MV-4-11 (cell line): ENCODE measurements at places on chromosomes 1 and 21.

DNA sequence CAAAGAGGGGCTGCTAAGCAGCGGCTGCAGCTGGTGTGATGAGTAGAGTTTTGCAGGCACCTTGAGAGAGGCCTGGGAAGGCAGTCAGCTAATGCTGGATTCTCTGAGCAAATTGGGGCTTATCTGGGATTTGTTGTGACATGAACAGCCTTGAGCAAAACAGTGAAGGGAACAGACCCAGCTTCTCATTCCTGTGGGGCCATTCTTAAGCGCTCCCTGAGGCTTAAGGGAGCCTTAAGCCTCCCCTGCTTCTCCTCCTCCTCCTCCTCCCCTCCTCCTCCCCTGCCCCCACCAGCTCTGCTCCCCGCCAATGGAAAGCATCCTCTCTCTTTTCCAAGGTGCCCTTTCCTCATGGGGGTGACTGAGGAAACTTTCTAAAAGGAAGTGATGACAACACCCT lies 21.3 kb downstream of the HMGCS2 start:
- no peak for DNase-seq

DNA sequence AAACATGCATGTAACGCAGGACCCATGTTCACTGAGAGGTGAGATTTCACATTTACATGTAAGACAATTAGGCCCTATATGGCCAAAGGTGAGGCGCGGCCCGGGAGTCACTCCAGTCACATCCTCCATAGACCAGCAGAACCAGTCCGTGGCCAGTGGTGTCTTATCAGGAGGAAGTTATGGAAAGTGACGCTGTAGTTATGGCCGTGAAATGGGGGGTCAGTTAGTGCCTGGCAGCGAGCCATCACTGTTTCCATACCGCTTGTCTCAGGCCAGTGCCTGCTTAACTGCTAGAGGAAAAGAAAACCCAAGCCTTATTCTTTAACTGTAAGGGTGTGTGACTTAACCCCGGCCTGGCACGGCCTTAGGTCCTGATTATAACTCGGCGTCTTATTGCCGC lies 6.1 kb downstream of the C1orf159 start:
- DNase-seq: no peak

- no peak for DNase-seq
Measured at GRCh38 chr1:32333251-32333963, 2.6 kb downstream of the MARCKSL1 start.

DNA sequence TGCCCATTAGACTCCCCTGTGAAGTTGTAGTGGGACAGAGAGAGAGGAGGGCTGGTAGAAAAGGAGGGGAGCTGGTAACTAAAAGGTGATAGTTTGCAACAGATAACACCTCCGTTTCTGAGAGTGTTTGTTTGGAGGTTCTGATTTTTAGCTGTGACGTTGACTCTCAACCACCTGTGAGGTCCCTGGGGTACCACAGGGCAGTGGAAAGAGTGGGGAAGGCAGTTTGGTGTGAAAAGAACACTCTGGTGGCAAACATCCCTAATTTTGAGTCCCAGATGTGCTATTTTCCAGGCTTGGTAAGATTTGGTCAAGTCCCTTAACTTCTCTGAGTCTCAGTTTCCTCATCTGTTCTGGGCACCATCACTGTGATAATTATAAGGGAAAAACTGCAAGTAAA lies 29.3 kb downstream of the RAB3B start:
- no peak for DNase-seq

DNA sequence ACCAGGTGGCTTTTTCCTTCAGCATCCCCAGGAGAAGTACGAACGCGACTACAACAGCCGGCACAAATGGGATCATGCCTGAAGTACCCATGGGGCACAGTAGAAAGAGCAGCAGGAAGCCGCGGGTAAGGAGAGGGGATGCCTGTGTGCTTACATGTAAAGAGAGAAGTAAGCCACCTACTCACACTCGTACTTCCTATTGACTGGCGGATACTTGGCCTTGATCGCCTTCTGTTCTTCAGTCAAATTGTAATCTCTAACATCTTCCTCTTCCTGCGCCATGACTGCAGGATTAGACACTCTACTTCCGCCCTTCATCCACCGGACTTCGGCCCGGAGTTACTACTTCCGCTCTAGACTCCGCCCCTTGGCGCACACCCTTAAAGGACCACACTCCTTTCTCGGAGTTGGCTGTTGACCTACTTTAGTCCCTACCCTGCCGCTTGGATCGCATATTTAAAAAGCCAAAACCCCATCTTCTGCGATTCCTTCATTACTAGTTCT lies at the start of gene ZBTB8OS:
TSS of gene ZBTB8OS (minus strand) at position 303 of the 504 bp plus-strand sequence. CDS start at position 282, 21 bp downstream.
- peak; percentile 98 for DNase-seq

DNA sequence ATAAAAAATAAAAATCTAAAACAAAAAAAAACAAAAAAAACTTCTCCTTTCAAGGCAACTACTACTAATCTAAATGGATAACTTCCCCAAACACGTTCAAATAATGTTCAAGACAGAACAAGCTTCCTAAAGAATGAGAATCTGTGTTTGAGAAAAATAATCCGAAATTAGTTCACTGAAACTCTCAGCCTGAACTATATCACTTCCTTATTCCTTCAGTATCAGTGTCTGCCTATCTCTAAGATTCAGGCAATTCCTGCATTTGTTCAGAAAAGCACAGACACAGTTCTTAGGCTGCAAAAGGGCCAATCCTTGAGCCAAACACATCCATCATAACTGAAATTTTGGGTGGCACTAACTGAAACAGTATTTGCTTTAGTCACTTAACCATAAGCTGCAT lies 22.4 kb downstream of the DSTYK start:
- peak; percentile 21 for DNase-seq

DNA sequence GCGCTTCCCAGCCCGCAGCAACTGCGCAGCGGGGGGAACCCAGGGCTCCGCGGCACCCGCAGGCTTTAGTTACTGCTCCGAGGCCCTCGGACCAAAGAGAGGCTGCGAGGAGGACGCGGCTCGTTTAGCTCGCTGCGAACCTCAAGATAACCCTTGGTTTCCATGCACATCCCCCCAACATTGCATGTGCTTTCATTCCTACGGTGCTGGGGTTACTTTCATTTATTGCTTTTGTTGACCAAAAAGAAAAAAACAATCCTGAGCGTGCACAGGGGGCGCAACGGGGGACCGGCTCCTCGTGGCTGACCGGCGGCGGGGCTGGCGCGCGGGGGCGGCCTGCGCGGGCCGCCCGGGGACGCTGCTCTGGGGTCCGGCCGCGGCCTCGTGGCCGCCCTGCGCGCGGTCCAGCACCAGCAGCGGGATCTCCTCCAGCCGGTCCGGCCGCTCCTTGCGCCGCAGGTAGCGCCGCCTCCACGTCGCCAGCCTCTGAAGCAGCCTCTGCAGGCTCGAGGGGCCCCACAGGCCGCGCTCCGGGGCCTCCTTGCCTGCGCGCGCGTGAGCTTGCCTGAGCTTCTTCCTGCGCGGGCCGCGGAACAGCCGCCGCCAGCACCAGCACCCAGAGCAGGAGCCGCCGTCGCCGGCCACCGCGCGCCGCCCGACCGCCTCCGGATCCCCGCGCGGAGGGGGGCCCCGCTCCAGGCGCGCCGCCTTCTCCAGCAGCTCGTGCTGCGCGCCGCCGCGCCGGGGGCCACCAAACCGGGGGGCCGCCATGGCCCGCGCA lies 77.4 kb downstream of the DESI2 start:
- peak; percentile 7 for DNase-seq

- no peak for DNase-seq
Measured at GRCh38 chr1:84492726-84493125, 13.5 kb upstream of the SPATA1 start.

DNA sequence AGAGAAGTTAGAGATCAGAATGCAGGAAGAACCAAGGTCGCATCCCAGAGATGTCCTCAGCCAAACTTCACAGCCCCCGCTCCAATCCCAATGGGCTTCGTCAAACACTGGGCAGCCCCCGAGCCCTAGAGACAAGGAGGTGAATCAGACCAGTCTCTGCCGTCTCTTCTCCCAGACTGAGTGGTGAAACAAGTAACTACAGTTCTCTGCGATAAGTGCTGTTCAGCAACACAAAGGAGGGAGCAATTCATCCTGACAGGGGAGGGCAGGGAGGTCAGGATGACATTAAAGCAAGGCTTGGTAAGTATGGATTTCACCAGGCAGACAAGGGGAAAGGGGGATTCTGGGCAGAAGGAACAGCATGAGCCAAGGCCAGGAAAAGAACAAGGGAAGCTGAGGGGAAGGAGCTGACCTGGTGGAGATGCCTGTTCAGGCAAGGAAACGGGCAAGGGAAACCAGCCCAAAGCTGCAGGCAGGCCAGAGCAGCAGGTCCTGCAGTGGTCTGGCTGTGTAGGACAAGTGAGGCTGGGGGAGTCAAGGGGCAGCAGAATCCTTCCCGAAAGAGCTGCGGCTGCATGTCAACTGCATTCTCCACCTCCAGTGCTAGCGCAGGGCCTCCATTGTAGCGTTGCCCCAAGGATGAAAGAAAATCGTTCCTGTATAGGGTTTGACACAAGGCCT lies 13.6 kb upstream of the ERI3 start:
- no peak for DNase-seq

DNA sequence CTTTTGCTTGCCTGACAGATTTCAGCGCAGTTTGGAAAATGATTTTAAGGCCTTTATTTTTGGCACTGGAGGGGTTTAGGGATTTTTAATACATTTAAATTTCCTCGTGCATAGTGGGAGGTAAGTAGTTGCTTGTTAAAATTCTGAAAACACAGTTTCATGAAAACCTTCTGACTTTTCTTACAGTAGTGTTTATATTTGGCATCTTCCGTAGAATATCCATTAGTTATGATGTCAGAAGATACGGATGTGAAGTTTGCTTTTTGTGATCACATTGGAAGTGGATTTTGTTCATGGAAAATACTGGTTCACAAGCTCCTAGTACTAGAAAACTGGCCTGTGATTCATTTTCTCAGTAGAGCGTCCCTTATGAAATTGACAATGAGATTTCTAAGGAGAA lies 1.3 kb downstream of the RABGAP1L start:
- no peak for DNase-seq

GRCh38 chr1:58211869-58212268 lies 334.7 kb downstream of the OMA1 start:
- no peak for DNase-seq

DNA sequence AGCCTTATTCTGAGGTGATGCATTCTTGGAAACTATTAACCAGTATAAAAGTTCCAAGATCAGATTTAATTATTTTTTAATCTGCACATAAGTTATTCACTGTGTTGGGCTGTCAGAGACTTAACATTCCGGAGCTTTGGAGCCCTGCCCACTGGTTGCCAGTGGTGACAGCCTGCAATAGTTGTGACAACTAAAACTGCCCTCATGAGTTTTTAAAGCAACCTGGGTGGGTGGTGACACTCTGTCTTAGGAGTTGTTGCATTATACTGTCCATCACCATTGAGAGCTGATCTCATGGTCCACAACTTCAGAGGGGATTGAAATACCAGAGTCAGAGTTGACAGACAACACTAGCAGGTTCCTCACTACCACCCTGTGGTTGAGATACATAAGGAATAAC lies 653.9 kb upstream of the USP24 start:
- DNase-seq: no peak

GRCh38 chr1:11170102-11170501 lies 19.1 kb upstream of the ANGPTL7 start:
- DNase-seq: no peak

- DNase-seq: no peak
Measured at GRCh38 chr1:30611741-30612309, 111.6 kb downstream of the MATN1 start.

- DNase-seq: no peak
Measured at GRCh38 chr1:196407358-196408051, 200.7 kb downstream of the KCNT2 start.

DNA sequence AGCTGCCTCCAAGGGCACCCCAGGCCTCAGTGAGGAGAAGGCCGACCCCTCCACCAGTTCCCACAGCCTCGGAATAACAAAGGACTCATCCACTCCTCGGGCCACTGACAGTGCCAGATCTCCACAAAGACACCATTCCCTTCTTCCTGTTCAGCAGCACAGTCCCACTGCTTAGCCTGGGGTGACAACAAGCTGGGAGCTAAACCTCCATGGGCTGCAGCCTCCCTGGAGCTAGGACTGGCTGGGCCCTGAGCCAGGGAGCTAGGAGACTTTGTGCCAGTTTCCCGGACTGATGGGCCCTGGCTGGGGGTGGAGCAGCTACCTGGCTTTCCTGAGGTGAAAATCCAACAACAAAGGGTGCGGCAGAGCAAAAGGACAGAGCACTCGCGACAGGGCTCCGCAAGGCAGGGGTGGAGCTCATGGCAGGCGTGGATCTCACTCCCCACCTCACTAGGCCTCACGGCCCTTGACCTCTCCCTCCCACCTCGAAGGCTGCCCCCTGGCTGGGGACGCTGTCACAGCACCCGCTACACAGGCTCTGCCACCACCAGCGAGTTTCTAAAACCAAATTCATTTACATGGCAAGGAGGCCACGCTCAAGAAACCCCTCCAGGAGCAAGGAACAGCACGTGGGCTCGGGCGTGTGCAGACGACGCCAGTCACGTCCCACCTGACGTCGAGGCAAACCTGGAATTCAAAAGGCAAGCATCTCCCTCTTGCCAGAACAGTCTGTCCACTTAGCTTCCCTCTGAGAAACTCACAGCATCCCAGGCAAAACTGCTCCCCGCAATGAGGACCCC lies 13.8 kb downstream of the SLC35E2B start:
- DNase-seq: no peak

GRCh38 chr1:50447961-50448360 lies 24.7 kb upstream of the DMRTA2 start:
- no peak for DNase-seq

DNA sequence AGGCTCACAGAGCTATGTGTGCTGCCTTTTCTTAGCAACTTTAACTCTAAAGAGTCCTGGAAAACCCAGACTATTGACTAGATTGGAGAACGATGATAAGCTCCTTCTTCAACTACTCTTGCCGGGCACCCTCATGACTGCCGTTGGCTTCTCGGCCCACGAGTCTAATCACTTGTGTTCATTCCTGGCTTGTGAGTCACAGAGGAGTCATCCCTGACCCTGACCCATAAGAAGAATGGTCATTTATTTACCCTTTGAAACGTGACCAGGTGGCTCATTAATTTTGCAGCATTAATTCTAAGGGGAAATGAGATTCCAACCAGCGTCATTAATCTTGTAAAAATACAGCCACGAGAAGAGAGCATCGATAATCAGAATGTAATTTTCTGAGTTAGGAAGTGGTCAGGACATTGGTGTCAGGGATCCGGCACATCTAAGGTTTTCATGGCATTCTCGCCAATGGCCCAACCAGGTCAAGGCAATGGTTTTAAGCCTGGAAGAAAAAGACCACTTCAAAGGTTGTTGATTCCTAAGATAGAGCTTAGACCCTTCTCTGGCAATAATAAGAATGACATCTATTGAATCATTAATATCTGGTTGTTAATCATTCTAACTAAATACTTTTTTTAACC lies 183.6 kb upstream of the RUNX1 start:
- DNase-seq: no peak
